ENCODE measurements at places on chromosomes 12 and 14. TPM values are rescaled to one million over a fixed set of nuclear protein-coding genes. Genes with fewer than 3 reads are reported as not detected.
A peak's percentile ranks its signal among the peaks of the same experiment; 100 is the strongest.

Gene FAM90A1
- total RNA-seq, result 0.64 TPM

Gene WNT5B
- 0.52 TPM for total RNA-seq

Gene SMOC1
- not detected for total RNA-seq

Gene TRPV4
- total RNA-seq, result 0.54 TPM

Gene SIRT4
- 2.8 TPM for total RNA-seq

Gene IL23A
- total RNA-seq, result 0.59 TPM

Gene PMCH
- total RNA-seq, result not detected

- peak; percentile 15 for DNase-seq
- H3K27me3 ChIP-seq, result no peaks in the 10 kb centered on the region
- peaks cover 7% of the 10 kb centered on the region for H3K4me1 ChIP-seq
- no peak overlapping the region for H3K27ac ChIP-seq
- H3K4me3 ChIP-seq, result no peak overlapping the region
- no peaks in the 10 kb centered on the region for H3K36me3 ChIP-seq
These were observed 94.1 kb downstream of the PHETA1 start for GRCh38 chr12:111274777-111275176.

- no peaks in the 10 kb centered on the region for H3K36me3 ChIP-seq
- H3K27me3 ChIP-seq, result peaks cover 8% of the 10 kb centered on the region
- DNase-seq, result no peak
- H3K4me3 ChIP-seq, result no peak overlapping the region
- peaks cover 11% of the 10 kb centered on the region for H3K4me1 ChIP-seq
- no peak overlapping the region for H3K27ac ChIP-seq
These were observed 51.0 kb upstream of the BCL11B start for GRCh38 chr14:99322731-99323599.

DNA sequence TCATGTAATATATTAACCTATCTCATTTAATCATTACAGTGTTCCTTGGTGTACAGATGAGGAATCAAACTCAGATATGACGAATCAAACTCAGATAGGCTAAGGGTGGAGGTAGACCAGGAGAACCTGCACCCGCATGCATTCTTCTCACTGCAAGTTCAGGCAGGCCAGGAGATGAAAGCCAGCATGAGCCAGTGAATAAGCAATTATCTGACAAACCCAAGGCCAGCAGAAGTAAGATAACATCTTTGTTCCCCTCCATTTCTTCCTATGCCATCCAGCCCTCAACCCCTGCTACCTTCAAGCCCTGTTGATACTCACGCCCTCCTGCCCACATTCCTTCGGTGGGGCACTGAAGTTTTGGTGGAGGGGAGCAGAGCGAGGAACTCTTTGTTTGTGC lies 152.2 kb downstream of the ETV6 start:
- H3K27ac ChIP-seq, result no peak overlapping the region
- H3K36me3 ChIP-seq, result no peaks in the 10 kb centered on the region
- peaks cover 8% of the 10 kb centered on the region for H3K4me1 ChIP-seq
- H3K27me3 ChIP-seq, result no peaks in the 10 kb centered on the region
- no peak for DNase-seq

- peak overlapping the region; percentile 54 for H3K27ac ChIP-seq
- H3K36me3 ChIP-seq, result no peaks in the 10 kb centered on the region
- H3K27me3 ChIP-seq, result no peaks in the 10 kb centered on the region
- peak overlapping the region; percentile 71 for H3K4me3 ChIP-seq
- H3K4me1 ChIP-seq, result peaks cover 59% of the 10 kb centered on the region
These were observed 1.6 kb downstream of the DGKA start for GRCh38 chr12:55932551-55932910.

- H3K36me3 ChIP-seq, result no peaks in the 10 kb centered on the region
- H3K27me3 ChIP-seq, result no peaks in the 10 kb centered on the region
- no peaks in the 10 kb centered on the region for H3K4me1 ChIP-seq
- DNase-seq, result no peak
These were observed 70.8 kb downstream of the SYNE3 start for GRCh38 chr14:95445676-95446075.

DNA sequence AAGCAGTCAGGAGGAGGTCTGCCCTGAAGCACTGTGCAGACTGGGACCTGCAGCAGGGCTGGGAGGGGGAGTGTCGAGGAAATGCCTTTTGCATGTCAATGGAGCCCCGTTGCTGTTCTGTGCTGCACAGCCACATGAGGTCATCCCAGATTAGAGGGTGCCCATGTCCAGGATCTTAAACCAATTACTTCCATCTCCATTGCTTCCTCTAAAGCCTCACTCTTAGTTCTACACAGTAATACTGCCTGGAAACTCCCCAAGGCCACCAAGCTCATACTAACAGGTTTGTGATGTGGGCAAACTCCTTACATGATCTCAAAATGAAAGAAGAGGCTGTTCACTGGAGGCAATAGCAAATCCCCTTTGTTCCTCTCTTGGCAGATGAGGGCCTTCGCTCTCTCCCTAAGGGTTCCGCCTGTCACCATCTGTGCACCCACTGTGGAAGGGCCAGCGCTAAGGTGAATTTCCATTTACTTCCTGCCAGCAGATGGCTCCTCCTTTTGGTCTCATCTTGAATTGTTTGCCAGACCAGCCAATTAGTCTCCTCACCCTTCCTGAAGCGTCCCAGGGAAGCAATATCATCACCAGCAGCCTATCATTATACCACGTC lies 35.4 kb upstream of the LTA4H start:
- H3K27me3 ChIP-seq, result no peaks in the 10 kb centered on the region
- no peaks in the 10 kb centered on the region for H3K36me3 ChIP-seq
- H3K4me1 ChIP-seq, result no peaks in the 10 kb centered on the region
- no peak overlapping the region for H3K4me3 ChIP-seq

DNA sequence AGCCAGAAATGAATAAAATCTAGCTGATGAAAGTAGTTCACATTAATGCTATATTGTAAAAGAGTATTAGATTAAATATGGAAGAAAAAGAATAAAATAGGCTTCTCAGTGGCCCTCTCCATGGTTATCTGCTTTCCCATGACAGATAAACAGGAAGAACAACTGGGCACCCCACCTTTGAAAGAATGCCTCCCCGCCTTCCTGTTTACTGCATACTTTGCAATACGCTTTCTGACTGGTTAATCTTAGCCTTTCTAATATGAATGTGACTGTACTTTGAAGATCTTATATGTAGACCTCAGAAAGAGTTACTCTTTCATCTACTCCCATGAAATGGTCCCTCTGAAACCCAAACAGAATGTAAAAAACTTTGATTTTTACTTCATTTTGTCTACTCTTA lies 34.1 kb upstream of the DAAM1 start:
- no peak for DNase-seq
- H3K27me3 ChIP-seq, result no peaks in the 10 kb centered on the region
- no peak overlapping the region for H3K4me3 ChIP-seq
- no peaks in the 10 kb centered on the region for H3K36me3 ChIP-seq
- H3K27ac ChIP-seq, result no peak overlapping the region

- no peaks in the 10 kb centered on the region for H3K36me3 ChIP-seq
- no peak for DNase-seq
- no peaks in the 10 kb centered on the region for H3K4me1 ChIP-seq
- no peaks in the 10 kb centered on the region for H3K27me3 ChIP-seq
- no peak overlapping the region for H3K27ac ChIP-seq
These were observed 51.7 kb downstream of the MGST1 start for GRCh38 chr12:16399101-16399500.

DNA sequence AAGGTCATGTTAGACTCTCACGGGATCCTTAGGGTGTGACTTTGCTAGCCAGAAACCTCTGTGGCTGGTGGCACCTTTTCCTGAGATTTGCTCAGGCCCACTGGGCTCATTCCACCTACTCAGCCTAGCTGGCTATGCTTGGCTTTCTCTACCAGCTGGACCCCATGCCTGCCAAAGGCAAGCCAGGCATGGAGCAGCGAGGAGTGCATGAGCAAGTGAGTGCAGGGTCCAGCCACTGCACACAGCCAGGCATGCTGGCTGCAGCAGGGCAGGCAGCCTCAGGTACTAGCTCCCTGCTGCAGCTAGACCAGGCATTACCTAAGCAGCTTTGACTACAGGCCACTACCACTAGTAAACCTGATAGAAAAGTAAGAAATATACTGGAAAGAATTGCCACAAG lies 29.7 kb upstream of the PAPLN start:
- H3K4me3 ChIP-seq, result no peak overlapping the region
- no peaks in the 10 kb centered on the region for H3K4me1 ChIP-seq
- H3K27ac ChIP-seq, result no peak overlapping the region
- peaks cover 22% of the 10 kb centered on the region for H3K36me3 ChIP-seq
